ENCODE measurements at places on chromosomes 16 and 17.

GRCh38 chr16:73176577-73177013 is 128.7 kb upstream of the ZFHX3 start:
- no peak for DNase-seq

- DNase-seq, result no peak
Measured at GRCh38 chr16:46857368-46857945, 26.5 kb upstream of the C16orf87 start.

DNA sequence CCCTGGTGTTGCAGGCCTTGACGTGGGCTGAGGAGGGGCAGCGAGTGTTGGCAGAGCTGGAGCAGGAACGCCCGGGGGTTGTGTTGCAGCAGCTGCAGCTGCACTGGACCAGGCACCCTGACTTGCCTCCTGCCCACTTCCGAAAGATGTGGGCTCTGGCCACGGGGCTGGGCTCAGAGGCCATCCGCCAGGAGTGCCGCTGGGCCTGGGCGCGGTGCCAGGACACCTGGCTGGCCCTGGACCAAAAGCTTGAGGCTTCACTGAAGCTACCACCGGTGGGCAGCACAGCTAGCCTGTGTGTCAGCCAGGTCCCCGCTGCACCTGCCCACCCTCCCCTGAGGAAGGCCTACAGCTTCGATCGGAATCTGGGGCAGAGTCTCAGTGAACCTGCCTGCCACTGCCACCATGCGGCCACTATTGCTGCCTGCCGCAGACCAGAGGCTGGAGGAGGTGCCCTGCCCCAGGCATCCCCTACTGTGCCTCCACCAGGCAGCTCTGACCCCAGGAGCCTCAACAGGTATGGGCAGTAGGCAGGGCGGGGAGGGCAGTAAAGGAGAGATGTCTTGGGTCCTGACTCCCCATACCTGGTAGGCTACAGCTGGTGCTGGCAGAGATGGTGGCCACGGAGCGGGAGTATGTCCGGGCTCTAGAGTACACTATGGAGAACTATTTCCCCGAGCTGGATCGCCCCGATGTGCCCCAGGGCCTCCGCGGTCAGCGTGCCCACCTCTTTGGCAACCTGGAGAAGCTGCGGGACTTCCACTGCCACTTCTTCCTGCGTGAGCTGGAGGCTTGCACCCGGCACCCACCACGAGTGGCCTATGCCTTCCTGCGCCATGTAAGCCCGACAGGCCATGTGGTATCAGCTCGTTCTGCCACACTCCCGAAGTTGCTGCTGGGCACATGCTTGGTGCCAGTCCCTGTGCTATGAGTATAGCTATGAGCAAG is 5.6 kb downstream of the PLEKHG4 start:
- no peak for DNase-seq

GRCh38 chr16:56603589-56603988 is 4.8 kb upstream of the MT2A start:
- DNase-seq, result no peak

- DNase-seq, result no peak
Measured at GRCh38 chr17:5667871-5668270, 83.6 kb upstream of the NLRP1 start.

GRCh38 chr17:4256952-4257351 is 6.8 kb downstream of the ANKFY1 start:
- DNase-seq, result no peak

- DNase-seq, result no peak
Measured at GRCh38 chr16:64968539-64968938, 153.3 kb downstream of the CDH11 start.

GRCh38 chr17:67126983-67127382 is 82.6 kb downstream of the CACNG1 start:
- DNase-seq, result no peak

DNA sequence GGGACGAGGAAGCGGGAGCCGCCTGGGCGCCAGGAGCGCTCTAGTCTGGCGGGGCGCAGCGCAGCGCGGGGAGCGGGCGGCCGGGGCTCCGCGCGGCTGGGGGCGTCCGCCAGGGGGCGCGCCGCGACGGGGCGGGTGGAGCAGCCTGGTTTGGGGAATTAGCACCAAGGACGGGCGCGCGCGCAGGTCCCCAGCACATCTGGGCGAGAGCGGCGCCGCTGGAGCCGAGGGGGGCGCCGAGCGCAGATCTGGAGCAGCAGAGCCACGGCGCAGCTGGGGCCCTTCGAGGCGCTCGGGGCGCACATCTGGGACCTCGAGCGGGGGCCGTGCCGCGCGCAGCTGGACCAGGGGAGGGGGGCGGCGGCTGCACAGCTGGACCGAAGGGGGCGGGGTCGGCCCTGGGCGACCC is at the start of gene NXPH3:
Gene NXPH3 (plus strand): TSS at position 193 of the 409 bp plus-strand sequence. CDS start 349 bp downstream, outside the sequence.
- DNase-seq, result peak; percentile 58

- DNase-seq, result no peak
Measured at GRCh38 chr17:67270416-67270815, 25.4 kb upstream of the HELZ start.

DNA sequence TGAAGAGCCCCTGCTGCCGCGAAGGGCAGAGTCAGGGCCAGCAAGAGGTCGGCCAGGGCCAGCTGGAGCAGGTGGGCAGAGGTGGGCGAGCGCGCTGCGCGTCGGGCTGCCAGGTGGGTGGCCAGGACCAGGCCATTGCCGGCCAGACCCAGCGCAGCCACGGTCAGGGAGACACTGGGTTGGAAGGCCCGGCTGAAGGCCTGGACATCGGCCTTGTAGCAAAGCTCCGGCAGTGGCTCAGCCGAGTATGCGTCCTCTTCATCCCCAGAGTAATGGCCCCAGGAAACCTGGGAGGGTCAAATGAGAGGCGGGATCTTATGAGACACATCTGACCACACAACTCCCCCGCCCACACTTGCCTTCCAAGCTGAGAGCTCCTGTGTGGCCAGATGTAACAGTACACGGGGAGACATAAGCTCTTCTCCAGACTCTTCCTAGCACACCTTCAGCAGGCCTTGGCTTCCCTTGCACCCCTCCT is 1.3 kb downstream of the CCR10 start:
- DNase-seq, result no peak

- no peak for DNase-seq
Measured at GRCh38 chr17:7260651-7261378, 1.5 kb downstream of the CLDN7 start.

GRCh38 chr17:77829843-77830799 is 128.4 kb upstream of the TNRC6C start:
- DNase-seq, result no peak

DNA sequence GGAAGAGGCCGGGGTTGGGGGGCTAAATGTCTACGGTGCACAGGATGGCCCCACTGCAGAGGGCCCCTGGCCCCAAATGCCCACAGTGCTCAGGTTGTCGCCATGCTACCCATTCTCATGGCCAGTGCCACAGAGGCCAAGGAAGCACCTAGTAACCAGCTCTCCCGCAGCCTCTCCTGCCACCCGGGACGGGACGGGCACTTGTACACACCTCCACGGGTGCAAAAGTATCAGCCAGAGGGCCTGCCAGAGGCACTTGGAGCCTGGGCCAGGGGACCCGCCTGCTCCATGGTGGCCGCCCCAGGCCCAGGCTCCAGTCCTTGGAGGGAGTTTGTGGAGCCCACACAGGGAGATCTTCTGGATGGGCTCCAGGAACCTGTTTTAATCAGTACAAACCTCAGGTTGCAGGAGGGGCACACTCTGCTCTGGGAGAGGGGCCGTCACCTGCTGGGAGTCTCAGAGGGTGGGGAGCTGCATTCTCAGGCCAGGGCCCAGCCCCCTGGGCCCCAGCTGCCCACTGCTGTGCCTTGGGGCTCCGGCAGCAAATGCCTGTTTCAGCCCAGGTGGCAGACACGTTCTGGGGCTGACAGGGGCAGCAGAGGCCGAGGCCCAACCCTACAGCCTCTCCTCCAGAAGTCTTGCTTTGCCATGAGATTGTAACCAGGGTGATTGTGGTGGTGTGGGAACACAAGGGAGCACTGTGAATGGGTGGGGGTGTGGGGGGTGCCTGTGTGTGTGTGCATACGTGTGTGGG is 7.9 kb downstream of the TPSD1 start:
- no peak for DNase-seq

DNA sequence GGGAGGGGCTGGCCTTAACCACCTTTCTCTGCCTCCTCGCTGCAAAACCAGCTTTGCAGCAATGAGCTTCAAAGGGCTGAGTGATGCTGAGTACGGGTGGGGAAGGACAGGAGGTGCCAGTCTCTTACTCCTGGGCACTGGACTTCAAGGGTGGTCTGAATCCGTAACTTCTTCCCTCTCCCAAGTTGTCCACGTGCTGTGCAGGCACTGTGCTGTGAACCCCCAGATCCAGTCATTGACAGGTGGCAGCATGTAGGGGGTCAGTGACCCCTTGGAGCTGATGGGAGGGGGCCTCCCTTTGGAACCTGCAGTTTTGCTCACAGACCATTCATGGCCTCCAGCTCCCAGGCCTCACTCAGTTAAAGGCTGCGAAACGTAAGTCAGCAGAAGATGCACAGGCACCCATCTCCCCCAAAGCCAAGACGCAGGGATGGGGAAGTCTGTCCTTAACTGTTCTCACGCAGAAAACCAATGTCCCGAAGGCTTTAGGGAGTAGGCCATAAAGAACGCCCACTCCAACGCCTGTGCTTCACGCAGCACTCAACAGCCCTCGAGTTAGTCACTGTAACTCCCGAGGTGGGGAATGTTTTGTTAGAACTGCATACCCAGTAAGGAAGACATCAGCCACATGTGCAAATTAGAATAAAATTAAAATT is 7.9 kb downstream of the LITAFD start:
- no peak for DNase-seq

DNA sequence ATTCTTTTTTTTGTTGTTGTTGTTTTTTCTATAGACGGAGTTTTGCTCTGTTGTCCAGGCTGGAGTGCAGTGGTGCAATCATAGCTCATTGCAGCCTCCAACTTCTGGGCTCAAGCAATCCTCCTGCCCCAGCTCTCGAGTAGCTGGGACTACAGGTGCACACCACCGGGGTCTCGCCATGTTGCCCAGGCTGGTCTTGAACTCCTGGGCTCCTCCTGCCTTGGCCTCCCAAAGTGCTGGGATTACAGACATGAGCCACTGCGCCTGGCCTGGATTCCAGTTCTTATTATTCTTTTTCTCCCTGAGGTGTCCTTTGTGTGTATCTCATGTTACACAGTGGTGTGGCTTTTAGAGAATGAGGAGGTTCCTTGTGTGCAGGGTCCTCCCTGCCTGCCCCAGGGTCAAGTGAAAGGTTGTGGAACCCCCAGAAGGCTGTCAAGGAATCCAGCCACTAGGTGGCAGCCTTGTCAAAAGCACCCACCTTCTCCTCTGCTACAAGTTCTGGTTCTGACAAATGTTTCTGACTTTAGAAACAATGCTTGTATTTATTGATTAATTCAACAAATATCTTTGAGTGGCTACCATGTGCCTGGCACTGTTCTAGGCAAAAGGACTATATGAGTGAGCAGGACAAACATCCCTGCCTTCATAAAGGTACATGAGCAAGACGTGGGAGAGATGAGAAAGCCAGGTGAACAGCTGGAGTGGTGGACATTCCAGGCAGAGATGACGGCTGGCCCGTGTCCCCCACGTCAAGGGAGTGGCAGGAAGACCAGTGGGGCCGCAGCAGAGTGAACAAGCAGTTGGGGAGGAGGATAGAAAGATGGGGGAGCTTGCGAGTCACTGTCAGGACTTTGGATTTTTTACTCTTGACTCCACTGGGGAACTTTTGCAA is 112.4 kb downstream of the SPECC1 start:
- DNase-seq, result peak; percentile 34

DNA sequence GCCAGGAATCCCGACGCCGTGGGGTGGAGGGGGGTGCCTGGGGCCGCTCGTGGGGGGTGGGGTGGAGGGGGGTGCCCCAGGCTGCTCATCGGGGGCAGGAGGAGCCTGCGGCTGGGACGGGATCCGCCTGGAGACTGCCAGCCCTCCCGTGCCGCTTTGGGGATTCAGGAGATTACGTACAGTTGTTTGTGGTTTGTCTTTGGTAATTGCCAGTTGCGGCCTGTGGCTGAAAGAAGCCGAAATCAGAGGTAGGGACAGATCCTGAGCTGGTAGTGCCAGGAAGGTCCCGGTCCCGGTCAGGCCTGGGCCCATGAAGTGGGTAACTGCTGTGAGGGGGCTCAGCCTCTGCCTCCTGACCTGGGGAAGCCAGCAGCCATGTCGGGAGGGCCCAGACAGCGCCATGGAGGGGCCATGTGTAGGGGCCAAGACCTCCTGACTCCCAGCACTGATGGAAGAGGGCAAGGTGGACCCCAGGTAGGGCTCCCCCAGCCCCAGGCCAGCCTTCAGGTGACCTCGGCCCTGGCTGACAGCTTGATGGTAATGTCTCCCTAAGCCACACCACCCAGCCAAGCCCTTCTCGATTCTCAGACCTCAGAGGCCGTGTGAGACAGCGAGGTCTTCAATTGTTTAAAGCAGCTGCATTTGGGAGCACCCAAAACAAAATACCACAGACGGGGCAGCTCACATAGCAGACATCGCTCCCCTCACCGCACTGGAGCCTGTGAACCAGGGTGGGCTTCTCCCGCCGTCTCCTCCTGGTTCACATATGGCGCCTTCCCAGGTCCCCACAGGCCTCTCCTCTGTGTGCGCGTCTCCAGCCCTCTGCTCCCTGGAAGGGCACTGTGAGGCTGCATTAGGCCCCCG is 34.9 kb upstream of the SSTR5 start:
- no peak for DNase-seq

- DNase-seq, result no peak
Measured at GRCh38 chr17:82745524-82745923, 6.3 kb upstream of the TBCD start.

- DNase-seq, result no peak
Measured at GRCh38 chr17:55266051-55266957, 1.5 kb downstream of the HLF start.

DNA sequence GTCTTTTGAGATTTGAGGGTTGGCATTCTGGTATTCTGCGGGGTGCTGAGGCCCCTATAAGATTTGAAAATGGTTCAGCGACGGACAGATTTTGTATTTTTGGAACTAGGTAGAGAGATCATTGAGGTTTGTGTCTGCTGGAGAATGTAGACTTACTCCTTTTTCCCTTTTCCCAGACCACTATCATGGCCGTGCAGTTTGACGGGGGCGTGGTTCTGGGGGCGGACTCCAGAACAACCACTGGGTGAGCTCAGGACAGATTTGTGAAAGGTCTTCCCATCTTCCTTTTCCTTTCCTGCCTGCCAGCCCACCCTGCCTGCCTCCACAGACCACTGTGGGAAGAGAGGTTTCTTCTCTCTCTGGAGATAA is 572 bp downstream of the PSMB6 start:
- no peak for DNase-seq
